Stomach (tissue), 19 donors: ENCODE measurements at places on chromosomes 12 and 14. TPM values are rescaled to one million over a fixed set of nuclear protein-coding genes. Genes with fewer than 3 reads are reported as not detected.

The CLEC6A gene
- total RNA-seq, result not detected

The AKAP6 gene
- total RNA-seq, result 132 TPM

The ITPR2 gene
- total RNA-seq, result 37.1 TPM

The RTN1 gene
- 0.89 TPM for total RNA-seq

The OR6C2 gene
- not detected for total RNA-seq

The PRIMA1 gene
- 9.8 TPM for total RNA-seq

The CYP46A1 gene
- total RNA-seq, result not detected

The NT5DC3 gene
- 42.9 TPM for total RNA-seq

The SMIM41 gene
- not detected for total RNA-seq

The INF2 gene
- 179 TPM for total RNA-seq

DNA sequence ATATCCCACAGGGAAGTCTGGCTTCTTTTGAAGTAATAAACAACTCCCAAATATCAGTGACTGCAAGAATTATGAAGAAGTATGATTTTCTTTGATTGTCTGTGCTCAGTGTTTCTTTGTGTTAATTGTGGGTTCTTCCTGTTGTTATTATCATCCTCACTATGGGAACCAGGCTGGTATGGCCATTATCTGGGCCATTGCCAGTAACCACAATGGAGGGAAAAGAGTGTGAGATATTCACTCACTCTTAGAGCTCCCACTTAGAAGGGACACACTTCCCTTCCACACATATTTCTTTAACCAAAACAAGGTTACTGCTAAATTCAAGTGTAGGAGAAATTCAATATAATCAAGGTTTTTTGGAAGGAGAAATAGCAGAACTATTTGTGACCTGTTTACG, 503.7 kb downstream of the SLC6A15 start:
- DNase-seq, result no peak

- no peak for DNase-seq
These were observed 4.4 kb downstream of the SDR9C7 start for GRCh38 chr12:56929780-56930179.

GRCh38 chr14:72104011-72104613, 171.9 kb downstream of the RGS6 start:
- DNase-seq, result no peak

- DNase-seq, result no peak
These were observed 53.9 kb downstream of the KIF26A start for GRCh38 chr14:104192146-104192882.

DNA sequence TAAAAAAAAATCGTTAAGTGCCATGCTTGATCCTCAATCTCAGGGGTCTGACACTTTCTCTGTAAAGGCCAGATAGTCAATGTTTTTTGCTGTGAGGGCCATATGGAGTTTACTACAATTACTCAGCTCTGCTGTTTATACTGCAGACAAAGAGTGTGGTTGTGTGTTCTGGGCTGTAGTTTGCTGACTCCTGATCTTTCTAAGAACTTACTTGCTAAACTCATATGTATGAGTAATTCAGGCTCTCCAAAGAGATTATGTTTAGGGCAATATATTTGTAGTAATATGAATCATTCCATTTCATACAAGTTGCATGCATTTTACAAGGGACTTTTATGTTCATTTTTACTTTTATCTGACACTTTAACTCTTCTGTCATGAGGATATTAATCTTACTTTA, 188.2 kb downstream of the TMTC2 start:
- peak; percentile 57 for DNase-seq

DNA sequence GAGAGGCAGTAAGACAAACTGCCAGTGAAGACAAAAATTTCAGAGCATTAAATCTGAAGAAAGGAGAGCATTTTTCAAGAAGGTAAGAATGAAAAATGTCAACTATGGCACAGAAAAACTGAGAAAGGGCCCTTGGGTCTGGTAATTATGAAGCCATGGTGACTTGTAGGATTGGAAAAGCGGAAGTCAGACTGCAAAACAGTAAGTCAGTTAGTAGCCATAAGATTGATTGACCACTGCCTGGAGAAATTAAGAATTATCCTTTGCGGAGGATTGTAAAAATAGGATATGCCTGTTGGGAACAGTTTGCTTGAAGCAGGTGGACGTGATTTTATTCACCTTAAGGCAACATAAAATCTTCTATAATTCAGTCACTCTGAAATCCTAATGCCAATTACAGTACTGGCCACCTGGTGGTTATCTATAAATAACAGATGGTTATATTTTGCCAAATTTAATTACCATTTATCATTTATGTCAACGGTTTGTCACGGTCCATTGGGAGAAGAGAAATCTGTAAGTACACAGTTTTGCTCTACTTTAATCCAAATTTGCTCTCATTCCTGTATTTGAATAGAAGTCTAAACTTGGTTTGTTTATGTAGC, 127.1 kb upstream of the CNTN1 start:
- DNase-seq, result no peak

DNA sequence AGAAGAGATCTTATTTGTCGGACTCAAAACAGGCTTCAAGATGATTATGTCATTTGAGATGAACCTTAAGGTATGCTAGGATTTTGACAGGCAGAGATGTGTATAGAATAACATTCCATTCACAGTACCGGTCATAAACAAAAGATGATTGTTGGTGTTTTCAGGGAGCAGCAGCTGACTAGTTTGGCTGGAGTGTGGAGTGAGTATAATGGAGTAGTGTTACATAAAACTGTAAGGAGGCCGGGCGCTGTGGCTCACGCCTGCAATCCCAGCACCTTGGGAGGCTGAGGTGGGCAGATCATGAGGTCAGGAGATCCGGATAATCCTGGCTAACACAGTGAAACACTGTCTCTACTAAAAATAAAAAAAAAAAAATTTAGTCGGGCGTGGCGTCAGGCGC, 23.9 kb downstream of the SERPINA10 start:
- no peak for DNase-seq

- DNase-seq, result no peak
These were observed 4.1 kb upstream of the IFNG start for GRCh38 chr12:68163560-68164081.

DNA sequence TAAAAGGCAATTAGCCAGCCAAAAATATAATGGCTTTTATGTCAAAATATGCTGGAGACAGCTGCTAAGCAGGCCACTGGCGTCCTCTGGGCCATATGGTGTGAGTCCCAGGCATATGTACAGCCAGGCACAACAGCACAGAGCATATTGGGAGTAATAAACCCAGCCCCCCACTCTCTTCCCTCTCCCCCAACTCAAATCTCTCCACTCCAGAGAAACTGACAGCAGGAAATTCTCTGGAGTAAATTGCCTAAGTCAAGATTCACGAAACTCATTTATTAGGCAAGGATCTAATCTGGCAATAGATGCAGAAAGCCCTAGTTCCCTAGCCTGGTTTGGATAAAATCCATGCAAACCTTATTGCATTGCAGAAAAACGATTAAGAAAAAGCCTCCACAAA, 147.9 kb upstream of the SEL1L start:
- DNase-seq, result no peak

DNA sequence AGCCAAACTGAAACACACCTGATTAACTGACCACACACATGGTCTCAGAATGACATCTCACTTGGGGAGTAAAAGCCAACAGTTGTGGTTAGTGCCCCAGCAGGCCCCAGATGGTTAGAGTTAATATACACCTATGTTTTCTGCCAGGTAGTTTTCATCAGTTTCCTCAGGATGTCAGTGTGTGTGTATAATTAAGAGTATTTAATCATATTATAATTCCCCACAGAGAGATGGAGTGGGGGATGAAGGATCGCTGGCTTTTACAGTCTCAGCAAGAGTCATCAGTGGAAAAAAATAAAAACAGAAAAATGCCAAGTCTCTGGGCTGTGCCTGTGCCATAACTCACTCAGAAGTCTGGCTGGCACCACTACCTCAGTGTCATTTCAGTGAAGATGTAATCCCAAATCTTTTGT, 412.5 kb downstream of the ZFP36L1 start:
- no peak for DNase-seq

DNA sequence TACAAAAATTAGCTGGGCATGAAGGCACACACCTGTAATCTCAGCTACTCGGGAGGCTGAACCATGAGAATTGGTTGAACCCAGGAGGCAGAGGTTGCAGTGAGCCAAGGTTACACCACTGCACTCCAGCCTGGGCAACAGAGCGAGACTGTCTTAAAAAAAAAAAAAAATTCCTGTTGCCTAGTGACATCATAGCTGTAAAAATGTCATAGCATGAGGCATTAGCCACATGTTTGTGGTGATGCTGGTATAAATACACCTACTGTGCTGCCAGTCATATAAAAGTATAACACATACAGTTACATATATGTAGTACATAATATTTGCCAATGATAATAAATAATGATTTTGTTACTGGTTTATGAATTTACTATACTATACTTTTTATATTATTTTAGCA, 22.2 kb downstream of the SLC41A2 start:
- DNase-seq, result no peak

DNA sequence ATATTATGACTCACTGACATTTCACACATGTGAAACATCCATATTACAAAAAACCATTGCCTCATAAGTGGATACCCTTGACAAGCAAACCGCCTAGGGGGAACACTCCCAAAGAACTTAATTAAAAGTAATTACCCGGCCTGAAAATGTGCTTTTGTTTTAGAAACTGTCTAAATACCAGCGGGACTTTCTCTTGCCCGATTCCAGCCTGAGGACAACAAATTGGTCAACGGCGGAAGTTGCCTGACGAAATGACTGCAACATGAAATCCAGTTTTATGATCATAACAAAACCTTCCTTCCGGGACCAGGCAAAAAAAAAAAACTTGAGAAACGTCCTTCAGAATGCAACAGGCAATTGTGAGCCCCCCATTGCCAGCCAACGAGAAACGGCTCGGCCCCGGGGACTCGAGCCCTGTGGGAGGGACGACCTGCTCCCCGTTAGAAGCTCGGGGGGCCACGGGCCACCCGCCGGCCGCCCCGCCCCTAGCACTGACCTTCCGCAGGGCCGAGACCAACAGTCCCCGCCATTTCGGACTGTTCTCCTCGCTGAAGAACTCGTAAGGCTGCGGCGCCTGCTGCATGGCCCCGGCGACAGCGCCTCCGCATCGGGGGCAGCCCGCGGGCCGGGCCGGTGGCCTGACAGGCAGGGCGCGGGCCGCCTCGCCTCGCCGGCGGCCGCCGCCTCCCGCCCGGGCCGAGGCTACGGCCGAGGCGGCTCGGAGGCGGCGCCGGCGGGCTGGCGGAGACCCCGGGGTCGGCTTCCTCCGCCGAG, 490 bp downstream of the SOS2 start:
- peak; percentile 85 for DNase-seq

GRCh38 chr14:34220921-34221320, 241.1 kb downstream of the SPTSSA start:
- DNase-seq, result no peak
